Astrocyte (in vitro differentiated cells and primary cell): ENCODE measurements at places on chromosomes 2 and 18.

DNA sequence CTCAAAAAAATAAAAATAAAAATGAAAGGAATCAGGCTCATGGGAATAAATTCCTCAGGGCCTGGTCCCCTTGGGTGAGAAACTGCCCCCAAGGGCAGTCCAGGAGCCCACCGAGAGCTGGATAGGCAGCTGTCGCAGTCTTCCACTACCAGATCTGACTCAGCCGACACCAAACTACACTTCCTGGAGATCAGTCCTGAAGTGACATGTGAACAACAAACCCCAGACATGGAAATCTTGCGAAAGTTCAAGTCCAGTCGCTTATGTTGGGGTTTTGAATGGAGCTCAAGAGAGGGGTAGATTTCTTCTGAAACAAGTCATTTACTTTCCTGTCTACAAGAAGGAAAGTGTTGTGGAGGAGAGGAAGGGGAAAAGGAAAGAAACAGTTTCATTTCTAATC is 12.9 kb downstream of the ADCY3 start:
- no peak overlapping the region for H3K27ac ChIP-seq
- H3K4me1 ChIP-seq, result no peaks in the 10 kb centered on the region
- no peaks in the 10 kb centered on the region for H3K27me3 ChIP-seq

- H3K4me3 ChIP-seq, result no peak overlapping the region
- DNase-seq, result no peak
- no peaks in the 10 kb centered on the region for H3K36me3 ChIP-seq
- H3K27ac ChIP-seq, result no peak overlapping the region
- peaks cover 11% of the 10 kb centered on the region for H3K4me1 ChIP-seq
These were observed 38.4 kb upstream of the HDAC4 start for GRCh38 chr2:239438995-239439753.

GRCh38 chr18:47735041-47735702 is 195.3 kb downstream of the SMAD2 start:
- no peaks in the 10 kb centered on the region for H3K27me3 ChIP-seq
- H3K36me3 ChIP-seq, result no peaks in the 10 kb centered on the region
- DNase-seq, result no peak
- no peak overlapping the region for H3K27ac ChIP-seq

GRCh38 chr2:116680256-116680936 is 1134.1 kb upstream of the DDX18 start:
- H3K27me3 ChIP-seq, result no peaks in the 10 kb centered on the region
- no peaks in the 10 kb centered on the region for H3K4me1 ChIP-seq
- H3K27ac ChIP-seq, result no peak overlapping the region
- DNase-seq, result no peak

DNA sequence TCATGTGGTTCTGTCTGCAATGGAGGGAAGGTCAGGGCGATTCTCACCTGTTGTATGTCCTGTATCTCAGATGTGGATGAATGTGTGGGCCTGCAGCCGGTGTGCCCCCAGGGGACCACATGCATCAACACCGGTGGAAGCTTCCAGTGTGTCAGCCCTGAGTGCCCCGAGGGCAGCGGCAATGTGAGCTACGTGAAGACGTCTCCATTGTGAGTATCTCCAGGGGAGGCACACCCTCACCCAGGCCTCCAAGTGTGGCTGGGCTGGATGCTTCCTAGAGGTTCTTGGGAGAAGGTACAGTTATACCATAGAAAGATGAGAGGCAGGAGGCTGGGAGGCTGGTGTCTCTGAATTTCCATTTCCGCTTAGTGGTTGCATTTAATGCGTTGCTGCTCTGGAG is 46.9 kb downstream of the FBLN7 start:
- H3K27me3 ChIP-seq, result peaks cover 14% of the 10 kb centered on the region
- H3K36me3 ChIP-seq, result no peaks in the 10 kb centered on the region
- no peak overlapping the region for H3K4me3 ChIP-seq
- H3K27ac ChIP-seq, result no peak overlapping the region
- peaks cover 4% of the 10 kb centered on the region for H3K4me1 ChIP-seq

GRCh38 chr2:36329746-36330472 is 25.7 kb upstream of the CRIM1 start:
- no peaks in the 10 kb centered on the region for H3K36me3 ChIP-seq
- H3K27ac ChIP-seq, result peak overlapping the region; percentile 61
- H3K4me3 ChIP-seq, result no peak overlapping the region
- peak; percentile 83 for DNase-seq
- peaks cover 14% of the 10 kb centered on the region for H3K4me1 ChIP-seq

- peak; percentile 87 for DNase-seq
- H3K4me1 ChIP-seq, result peaks cover 31% of the 10 kb centered on the region
- H3K27me3 ChIP-seq, result no peaks in the 10 kb centered on the region
These were observed 34.7 kb downstream of the RALB start for GRCh38 chr2:120287183-120288015.

DNA sequence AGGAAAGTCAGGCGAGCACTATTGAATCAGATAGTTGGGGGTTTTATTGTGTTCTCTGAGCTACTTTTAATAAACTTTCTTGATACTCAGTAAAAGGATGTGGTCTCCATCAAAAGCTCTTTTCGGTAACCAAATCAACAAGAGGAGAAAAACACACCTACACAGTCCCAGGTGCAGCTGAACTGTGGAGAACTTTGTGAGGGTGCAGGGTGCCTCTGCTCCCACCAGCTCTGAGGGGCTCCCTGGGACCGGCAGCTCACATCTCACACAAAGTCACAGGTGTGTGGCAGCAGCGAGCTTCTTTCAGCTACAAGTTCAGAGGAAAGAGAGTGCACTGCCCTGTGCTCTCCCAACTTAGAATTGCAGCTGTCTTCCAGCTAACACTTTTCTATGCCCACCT is 650.4 kb downstream of the RNF144A start:
- H3K4me3 ChIP-seq, result no peak overlapping the region
- no peak overlapping the region for H3K27ac ChIP-seq
- no peaks in the 10 kb centered on the region for H3K27me3 ChIP-seq

DNA sequence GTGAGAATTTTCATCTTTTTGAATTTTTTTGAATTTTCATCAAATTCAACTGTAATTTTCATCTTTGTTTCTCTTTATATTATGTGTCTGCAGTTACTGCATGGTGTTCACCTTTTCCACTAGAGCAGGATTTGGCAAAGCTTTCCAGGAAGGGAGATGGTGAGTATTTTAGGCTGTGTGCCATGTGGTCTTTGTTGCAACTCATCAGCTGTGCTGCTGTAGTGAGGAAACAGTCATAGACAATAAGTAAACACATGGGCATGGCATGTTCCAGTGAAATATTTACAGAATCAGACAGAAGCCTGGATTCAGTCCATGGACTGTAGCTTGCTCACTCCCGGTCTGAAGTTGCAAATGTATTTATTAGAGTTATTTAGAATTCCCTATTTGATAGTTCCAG is 120.4 kb downstream of the DCDC2C start:
- H3K27me3 ChIP-seq, result no peaks in the 10 kb centered on the region
- DNase-seq, result no peak
- H3K4me1 ChIP-seq, result no peaks in the 10 kb centered on the region
- H3K4me3 ChIP-seq, result no peak overlapping the region
- H3K36me3 ChIP-seq, result no peaks in the 10 kb centered on the region

- H3K27me3 ChIP-seq, result no peaks in the 10 kb centered on the region
- H3K4me1 ChIP-seq, result peaks cover 18% of the 10 kb centered on the region
- peak; percentile 95 for DNase-seq
- no peak overlapping the region for H3K4me3 ChIP-seq
These were observed 207.5 kb upstream of the EPHA4 start for GRCh38 chr2:221779614-221780067.

DNA sequence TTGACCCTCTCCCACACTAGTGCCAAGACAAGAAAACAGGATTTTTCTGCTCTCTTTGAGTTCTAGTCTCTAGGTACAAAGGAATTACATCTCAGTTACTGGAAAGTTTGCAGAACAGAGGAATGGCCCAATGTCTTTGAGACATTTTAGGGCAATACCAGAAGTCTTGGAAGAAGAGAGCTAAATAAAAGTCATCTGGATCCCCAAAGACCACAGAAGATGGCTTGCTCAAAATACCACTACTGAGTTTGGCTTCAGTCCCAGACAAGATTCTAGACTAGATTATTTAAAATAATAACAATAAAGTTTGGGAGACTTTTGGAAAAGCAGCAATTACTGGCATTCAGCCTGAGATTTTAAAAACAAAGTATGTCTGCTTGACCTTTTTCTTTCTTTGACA is 61.9 kb upstream of the HK2 start:
- H3K36me3 ChIP-seq, result no peaks in the 10 kb centered on the region
- no peak overlapping the region for H3K4me3 ChIP-seq
- DNase-seq, result no peak
- no peak overlapping the region for H3K27ac ChIP-seq
- peaks cover 8% of the 10 kb centered on the region for H3K4me1 ChIP-seq

DNA sequence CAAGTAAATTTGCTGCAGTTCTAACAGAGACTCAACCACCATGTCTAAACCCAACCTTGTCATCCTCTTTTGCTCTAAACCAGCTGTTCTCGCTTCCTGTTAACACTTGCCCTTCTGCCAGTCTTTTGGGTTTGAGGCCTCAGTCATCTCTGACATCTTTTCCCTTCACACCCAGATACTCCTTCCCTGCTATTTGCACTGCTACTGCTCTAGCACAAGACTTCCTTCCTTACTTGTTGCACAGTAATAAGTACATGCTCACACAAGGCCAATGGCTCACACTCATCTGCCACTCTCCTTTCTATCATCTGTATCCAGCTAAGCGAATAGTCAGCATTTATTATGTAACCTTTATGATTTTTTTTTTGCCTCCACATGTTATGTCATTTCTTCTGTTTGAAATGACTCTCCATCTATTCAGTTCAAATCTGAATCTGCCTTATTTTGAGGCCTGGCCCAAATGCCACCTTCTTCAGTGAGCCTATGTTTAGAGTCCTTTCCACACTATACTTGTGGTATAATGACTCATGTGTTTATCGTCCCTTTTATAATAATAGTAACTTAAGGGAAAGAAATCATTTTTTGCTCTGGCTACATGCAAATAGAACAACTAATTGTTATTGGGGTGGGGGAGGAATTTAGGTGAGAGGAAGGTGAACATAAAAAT is 22.5 kb upstream of the CDKL4 start:
- no peak overlapping the region for H3K4me3 ChIP-seq
- H3K27ac ChIP-seq, result no peak overlapping the region
- H3K4me1 ChIP-seq, result no peaks in the 10 kb centered on the region
- peak; percentile 5 for DNase-seq
- H3K27me3 ChIP-seq, result no peaks in the 10 kb centered on the region

DNA sequence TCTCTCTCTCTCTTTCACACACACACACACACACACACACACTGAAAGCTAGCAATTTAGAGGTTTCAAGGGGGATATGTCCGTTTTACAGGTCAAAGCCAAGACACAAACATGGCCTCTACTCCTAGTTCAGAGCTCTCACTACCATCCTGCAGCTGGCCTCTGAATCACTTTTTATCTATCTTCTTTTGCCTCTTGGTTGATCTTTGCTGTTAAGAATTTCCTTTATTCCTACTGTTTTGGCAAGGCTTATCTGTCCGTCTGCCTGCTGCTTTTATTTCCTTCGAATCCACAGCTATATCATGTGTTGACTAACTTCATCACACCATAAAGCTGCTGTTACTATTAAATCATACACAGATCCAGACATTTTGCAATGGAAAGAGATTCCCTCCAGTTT is 543.0 kb downstream of the PLCL1 start:
- no peak overlapping the region for H3K27ac ChIP-seq
- H3K36me3 ChIP-seq, result no peaks in the 10 kb centered on the region
- no peaks in the 10 kb centered on the region for H3K27me3 ChIP-seq

DNA sequence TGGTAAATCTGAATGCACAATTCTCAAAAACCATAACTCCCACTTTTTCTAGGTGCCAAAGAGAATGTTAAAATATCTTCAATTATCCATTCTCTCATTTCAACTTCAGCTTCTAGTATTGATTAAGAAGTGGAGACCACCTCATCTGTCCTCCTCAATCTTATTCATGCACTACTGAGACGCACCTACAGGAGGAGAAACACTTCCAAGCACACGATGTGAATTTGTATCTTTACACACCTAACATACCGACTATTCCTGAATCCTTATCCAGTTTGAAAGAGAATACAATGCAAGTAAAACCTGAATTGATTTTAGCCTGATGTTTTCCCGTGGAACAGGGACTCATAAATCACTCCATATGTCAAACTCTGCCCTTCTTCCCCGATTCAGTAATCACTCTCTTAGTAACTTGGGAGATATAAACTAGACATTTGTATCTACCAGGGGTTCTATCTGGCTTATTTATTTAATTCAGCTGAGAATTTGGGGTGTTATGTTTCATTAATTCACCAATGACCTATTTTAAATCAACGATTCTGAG is 101.0 kb downstream of the MREG start:
- H3K36me3 ChIP-seq, result no peaks in the 10 kb centered on the region
- H3K4me1 ChIP-seq, result no peaks in the 10 kb centered on the region
- no peaks in the 10 kb centered on the region for H3K27me3 ChIP-seq
- no peak for DNase-seq
- no peak overlapping the region for H3K27ac ChIP-seq
- H3K4me3 ChIP-seq, result no peak overlapping the region

GRCh38 chr2:212539072-212539880 is 674 bp upstream of the ERBB4 start:
- H3K4me3 ChIP-seq, result peak overlapping the region; percentile 74
- H3K27ac ChIP-seq, result no peak overlapping the region
- H3K4me1 ChIP-seq, result peaks cover 13% of the 10 kb centered on the region
- no peaks in the 10 kb centered on the region for H3K36me3 ChIP-seq
- no peak for DNase-seq

DNA sequence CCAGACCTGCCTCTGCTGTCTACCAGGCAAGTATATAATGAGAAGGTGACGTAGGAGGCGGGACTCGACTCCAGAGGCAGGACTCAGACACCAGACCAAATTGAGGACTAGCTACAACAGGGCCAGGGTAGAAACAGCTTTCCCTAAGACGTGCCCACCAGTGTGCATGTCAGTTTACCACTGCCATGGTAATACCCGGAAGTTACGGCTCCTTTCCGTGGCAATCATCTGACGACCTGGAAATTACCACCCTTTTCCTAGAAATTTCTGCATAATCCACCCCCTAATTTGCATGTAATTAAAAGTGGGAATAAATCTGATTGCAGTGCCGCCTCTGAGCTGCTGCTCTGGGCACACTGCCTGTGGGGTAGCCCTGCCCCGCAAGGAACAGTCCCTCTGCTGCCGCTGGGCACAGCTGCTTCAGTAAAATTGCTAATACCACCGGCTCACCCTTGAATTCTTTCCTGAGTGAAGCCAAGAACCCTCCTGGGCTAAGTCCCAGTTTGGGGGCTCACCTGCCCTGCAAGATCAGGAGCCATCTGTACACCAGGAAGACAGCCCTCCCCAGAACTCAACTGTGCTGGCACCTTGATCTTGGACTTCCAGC is 59.1 kb downstream of the ODC1 start:
- no peak overlapping the region for H3K4me3 ChIP-seq
- DNase-seq, result no peak
- H3K27ac ChIP-seq, result no peak overlapping the region
- H3K36me3 ChIP-seq, result no peaks in the 10 kb centered on the region
- H3K4me1 ChIP-seq, result peaks cover 37% of the 10 kb centered on the region

DNA sequence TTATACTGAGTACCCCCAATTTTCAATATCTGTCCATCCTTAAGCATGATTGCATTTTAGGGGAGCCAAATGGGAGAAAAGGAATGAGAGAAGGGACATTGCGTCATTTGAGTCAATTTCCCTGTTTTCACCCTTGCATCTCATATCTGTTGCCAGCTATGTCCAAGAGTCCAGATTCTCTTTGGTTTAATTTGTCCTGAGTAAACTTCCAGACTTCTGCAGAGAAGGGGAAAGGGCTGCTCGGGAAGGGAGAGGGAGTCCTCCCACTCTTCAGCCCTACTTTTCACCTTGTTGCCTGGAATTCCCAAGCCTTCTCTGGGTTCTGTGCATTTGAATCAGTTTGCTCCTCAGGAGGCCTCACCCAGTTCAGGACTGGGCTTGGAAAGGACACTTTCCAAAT is 16.5 kb downstream of the GREB1 start:
- no peak for DNase-seq
- no peak overlapping the region for H3K4me3 ChIP-seq
- H3K27me3 ChIP-seq, result peaks cover 17% of the 10 kb centered on the region
- no peaks in the 10 kb centered on the region for H3K36me3 ChIP-seq
